ENCODE measurements at places on chromosomes 11 and 22.

- peak; percentile 50 for DNase-seq
Observed at GRCh38 chr22:31106731-31107177, 614 bp downstream of the SELENOM start.

DNA sequence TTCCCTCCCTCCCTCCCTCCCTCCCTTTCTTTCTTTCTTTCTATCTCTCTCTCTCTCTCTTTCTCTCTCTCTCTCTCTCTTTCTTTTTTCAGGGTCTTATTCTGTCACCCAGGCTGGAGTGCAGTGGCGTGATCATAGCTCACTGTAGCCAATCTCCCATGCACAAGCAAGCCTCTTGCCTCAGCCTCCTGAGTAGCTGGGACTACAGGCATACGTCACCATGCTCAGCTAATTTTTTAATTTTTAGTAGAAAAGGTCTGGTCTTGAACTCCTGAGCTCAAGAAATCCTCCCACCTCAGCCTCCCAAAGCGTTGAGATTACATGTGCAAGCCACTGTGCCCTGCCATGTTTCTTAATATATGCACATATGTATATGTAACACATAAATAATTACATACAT lies 19.0 kb downstream of the TSKU start:
- no peak for DNase-seq

DNA sequence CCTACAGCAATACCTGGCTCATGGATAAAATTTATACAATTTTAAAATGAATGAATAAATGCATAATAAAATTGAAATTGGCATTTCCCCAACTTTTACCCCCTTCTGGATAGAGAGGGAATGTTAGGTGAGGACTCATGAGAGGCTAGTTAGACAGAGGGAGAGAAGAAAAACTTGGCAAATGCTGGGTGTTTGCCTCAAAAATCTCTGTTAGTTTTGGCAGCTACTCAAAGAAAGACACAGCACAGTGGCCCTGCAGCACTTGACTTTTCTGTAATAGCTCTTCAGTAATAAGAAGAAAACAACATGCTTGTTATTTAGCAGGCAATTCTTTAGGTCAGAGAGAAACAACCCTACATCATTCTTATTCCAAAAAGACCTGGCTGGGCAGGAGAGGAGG lies 20.7 kb upstream of the IZUMO1R start:
- DNase-seq = no peak

- no peak for DNase-seq
Observed at GRCh38 chr22:27867953-27868731, 50.9 kb downstream of the PITPNB start.

- no peak for DNase-seq
Observed at GRCh38 chr11:128728767-128729587, 35.1 kb downstream of the FLI1 start.

DNA sequence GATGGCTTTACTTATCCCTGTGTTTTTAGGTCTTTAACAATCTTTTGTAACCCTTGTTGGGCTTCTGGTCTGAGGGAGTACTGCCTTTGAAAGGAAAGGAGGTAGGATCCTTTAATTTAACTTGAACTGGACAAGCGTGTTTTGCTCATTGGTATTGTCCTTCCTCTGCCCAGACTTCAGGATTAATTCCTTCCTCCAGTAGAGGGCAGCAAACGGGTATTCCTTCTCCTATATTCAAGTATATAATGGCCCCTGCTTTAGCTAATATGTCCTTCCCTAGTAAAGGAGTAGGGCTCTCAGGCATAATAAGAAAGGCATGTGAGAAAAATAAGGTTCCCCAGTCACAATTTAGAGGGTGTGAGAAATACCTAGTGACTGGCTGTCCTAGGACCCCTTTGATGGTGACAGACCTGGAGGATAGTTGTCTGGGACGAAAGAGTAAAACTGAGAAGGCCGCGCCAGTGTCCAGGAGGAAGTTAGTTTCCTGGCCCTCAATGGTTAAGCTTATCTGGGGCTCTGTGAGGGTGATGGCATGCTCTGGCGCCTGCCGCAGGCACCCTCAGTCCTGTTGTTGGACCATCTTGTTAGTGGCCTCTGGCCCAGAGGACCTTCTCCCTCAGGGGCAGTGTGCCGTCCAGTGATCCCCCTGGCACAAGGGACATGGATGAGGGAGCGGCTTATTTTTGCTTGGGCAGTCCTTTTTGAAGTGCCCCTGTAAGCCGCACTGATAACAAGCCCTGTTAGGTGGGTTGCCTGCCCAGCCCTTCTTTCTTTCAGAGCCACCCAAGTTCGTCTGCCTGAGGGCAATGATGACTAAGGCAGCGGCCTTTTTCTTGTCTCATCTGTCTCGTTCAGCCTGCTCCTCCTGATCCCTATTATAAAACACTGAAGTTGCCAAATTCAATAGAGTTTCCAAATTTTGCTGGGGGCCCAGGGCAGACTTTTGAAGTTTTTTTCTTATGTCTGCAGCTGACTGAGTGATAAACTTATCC lies 51.8 kb downstream of the C11orf71 start:
- DNase-seq = peak; percentile 54

- no peak for DNase-seq
Observed at GRCh38 chr11:64742087-64742888, 1.7 kb downstream of the RASGRP2 start.
